Fibroblast of the aortic adventitia (primary cell): ENCODE measurements at places on chromosomes 6 and 20. TPM values are rescaled to one million over a fixed set of nuclear protein-coding genes. Genes with fewer than 3 reads are reported as not detected.
A peak's percentile ranks its signal among the peaks of the same experiment; 100 is the strongest.

GRCh38 chr6:37667050-37667814 is 30.5 kb downstream of the MDGA1 start:
- peak; percentile 56 for DNase-seq

- DNase-seq = no peak
Measured at GRCh38 chr20:35601990-35602389, 13.6 kb upstream of the SPAG4 start.

- DNase-seq = no peak
Measured at GRCh38 chr6:45447716-45448115, 70.0 kb upstream of the SUPT3H start.

DNA sequence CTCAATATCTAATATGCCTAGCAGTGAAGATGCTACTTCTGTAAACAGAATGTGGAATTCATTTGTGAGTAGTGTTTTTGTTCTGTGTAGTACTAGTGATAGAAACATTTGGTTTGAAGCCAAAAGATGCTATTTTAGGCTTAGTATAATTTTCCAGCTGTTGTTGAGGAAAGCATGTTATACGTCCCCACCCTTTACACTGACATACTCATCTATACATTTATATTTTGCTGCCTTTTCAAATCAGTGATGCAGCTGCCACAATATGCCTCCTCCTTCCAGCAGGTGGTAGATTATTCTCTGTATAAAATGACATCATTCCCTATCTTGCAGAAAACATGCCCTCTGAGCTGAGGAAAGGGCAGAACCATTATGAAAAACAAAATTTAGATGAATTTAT is 1217.6 kb upstream of the GJE1 start:
- no peak for DNase-seq

DNA sequence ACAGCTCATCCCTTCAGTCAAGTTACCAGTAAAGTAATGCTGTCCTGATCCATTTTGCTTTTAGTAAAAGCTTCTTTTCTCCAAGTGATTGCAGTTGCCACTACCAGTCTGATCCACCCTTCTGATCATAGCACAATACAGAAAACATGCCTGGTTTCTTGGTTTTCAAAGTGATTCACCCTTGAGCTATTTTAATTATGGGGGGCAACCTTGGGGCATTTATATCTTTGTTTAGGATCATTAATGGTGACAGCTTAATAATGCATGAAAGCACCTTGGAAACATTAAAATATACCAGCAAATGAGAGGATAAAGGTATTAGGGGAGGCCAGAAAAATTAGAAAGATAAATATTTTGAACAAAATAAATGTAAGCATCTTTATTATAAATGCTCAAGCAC is 38.4 kb downstream of the LRRC1 start:
- no peak for DNase-seq

GRCh38 chr6:84975316-84975715 is 210.9 kb upstream of the TBX18 start:
- no peak for DNase-seq

DNA sequence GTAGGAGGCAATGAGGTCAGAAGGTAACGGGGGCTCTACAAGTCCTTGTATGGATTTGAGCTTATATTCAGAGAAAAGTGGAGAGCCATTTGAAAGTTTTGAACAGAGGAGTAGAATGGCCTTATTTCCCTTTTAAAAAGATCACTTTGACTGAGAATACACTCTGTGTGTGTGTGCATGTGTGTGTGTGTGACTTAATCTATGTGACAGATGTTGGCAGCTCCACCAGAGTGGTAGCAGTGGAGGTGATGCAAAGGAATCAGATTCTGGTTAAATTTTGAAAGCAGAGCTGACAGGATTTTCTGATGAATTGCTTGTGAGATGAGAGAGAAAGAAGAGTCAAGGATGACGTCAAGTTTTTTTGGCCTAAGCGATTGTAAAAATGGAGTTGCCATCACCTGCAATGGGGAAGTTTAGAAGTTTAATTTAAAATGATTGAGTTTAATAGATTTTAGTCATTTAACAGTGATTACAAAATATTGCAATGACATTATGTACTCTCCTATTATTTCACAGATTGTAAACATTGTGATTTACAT is 172.2 kb upstream of the HEY2 start:
- no peak for DNase-seq

Gene LY86
- total RNA-seq = not detected in 2 replicates

Gene SGK2
- 0.09 TPM in 1 of 2 replicates, not detected in the other for total RNA-seq

Gene PPARD
- total RNA-seq = 1.3 and 10.4 TPM in 2 replicates

Gene CALHM6
- 0.18 and 1.6 TPM in 2 replicates for total RNA-seq

Gene KIF25
- not detected in 2 replicates for total RNA-seq

Gene CPXM1
- total RNA-seq = 3.8 and 48.5 TPM in 2 replicates

Gene UST
- 27.1 and 36.1 TPM in 2 replicates for total RNA-seq

Gene HLA-DRA
- total RNA-seq = 0.45 TPM in 1 of 2 replicates, not detected in the other

Gene CRYBG1
- 19.3 and 105 TPM in 2 replicates for total RNA-seq

Gene GPR6
- total RNA-seq = not detected in 2 replicates

Gene PHACTR1
- 0.49 and 0.99 TPM in 2 replicates for total RNA-seq

Gene WFDC5
- not detected in 2 replicates for total RNA-seq
